GM23248 (cell line): ENCODE measurements at places on chromosomes 7 and 10.

GRCh38 chr10:44033008-44033407, 351.9 kb downstream of the CXCL12 start:
- no peaks in the 10 kb centered on the region for H3K36me3 ChIP-seq
- no peak overlapping the region for H3K27ac ChIP-seq
- DNase-seq, result peak; percentile 51

- no peak overlapping the region for H3K4me3 ChIP-seq
- H3K36me3 ChIP-seq, result no peaks in the 10 kb centered on the region
- no peaks in the 10 kb centered on the region for H3K4me1 ChIP-seq
- no peak for DNase-seq
Measured at GRCh38 chr7:613442-614140, 93.9 kb upstream of the PDGFA start.

GRCh38 chr7:17061443-17061842, 179.7 kb upstream of the AGR3 start:
- DNase-seq, result no peak
- no peak overlapping the region for H3K27ac ChIP-seq
- H3K36me3 ChIP-seq, result no peaks in the 10 kb centered on the region
- peaks cover 18% of the 10 kb centered on the region for H3K4me1 ChIP-seq
- H3K4me3 ChIP-seq, result no peak overlapping the region

GRCh38 chr7:158411232-158411950, 176.2 kb downstream of the PTPRN2 start:
- no peaks in the 10 kb centered on the region for H3K4me1 ChIP-seq
- H3K27me3 ChIP-seq, result no peaks in the 10 kb centered on the region
- no peak for DNase-seq
- no peaks in the 10 kb centered on the region for H3K36me3 ChIP-seq
- H3K4me3 ChIP-seq, result no peak overlapping the region

- no peak for DNase-seq
- no peak overlapping the region for H3K4me3 ChIP-seq
- H3K27me3 ChIP-seq, result no peaks in the 10 kb centered on the region
- no peaks in the 10 kb centered on the region for H3K36me3 ChIP-seq
- no peak overlapping the region for H3K27ac ChIP-seq
Measured at GRCh38 chr10:22491931-22492615, 146.8 kb downstream of the SPAG6 start.

- H3K36me3 ChIP-seq, result peaks cover 12% of the 10 kb centered on the region; the same call in 1 of the 2 replicates
- H3K27ac ChIP-seq, result no peak overlapping the region
- no peaks in the 10 kb centered on the region for H3K27me3 ChIP-seq
- no peak overlapping the region for H3K4me3 ChIP-seq
- DNase-seq, result peak; percentile 65
- no peaks in the 10 kb centered on the region for H3K4me1 ChIP-seq
Measured at GRCh38 chr7:50595491-50596102, 30.4 kb upstream of the DDC start.

- no peaks in the 10 kb centered on the region for H3K27me3 ChIP-seq
- H3K27ac ChIP-seq, result no peak overlapping the region
- H3K4me1 ChIP-seq, result no peaks in the 10 kb centered on the region
- no peak overlapping the region for H3K4me3 ChIP-seq
Measured at GRCh38 chr7:638256-639011, 88.1 kb upstream of the DNAAF5 start.

DNA sequence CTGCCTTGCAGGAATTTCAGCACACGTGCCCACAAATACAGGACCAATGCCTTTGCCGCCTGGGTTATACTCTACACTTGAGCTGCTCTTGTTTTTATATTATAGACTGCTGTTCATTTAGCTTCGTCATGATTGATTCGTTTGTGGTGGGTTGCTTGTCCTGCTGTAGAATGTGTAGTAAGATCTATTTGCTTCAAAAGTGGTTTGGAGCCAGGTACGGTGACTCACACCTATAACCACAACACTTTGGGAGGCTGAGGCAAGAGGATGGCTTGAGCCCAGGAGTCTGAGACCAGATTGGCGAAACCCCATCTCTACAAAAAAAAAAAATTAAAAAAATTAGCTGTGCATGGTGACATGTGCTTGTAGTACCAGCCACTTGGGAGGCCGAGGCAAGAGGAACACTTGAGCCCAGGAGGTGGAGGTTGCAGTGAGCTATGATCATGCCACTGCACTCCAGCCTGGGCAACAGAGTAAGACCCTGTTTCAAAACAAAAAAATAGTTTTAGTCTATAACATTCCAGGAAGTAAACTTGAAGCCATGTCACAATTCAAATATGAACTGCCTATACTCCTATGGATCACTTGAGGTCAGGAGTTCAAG, 9.0 kb upstream of the RHBDD2 start:
- H3K27ac ChIP-seq, result no peak overlapping the region
- H3K4me3 ChIP-seq, result no peak overlapping the region
- H3K36me3 ChIP-seq, result no peaks in the 10 kb centered on the region
- peaks cover 6% of the 10 kb centered on the region; the same call in 1 of the 2 replicates for H3K4me1 ChIP-seq
- H3K27me3 ChIP-seq, result no peaks in the 10 kb centered on the region

DNA sequence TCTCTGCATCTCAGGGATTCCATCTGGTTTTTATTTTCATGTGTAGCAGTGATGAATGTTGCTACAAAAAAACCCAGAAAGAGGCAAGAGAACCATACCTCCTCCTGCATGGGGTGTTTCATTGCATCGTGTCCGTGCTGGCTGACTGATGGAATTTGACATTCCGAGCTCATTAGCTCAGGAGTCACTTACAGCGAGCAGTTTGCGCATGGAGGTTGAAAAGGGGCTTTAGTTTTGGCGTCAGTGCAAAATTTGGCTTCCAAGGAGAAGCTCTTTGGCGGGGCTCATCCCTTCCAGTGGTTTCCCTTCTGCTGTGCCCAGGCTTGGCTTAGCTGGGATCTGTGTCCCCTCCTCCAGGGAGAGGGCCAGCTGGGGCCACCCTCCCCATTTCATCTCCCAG, 25.8 kb downstream of the EMX2 start:
- no peaks in the 10 kb centered on the region for H3K36me3 ChIP-seq
- DNase-seq, result peak; percentile 70
- H3K4me3 ChIP-seq, result no peak overlapping the region
- H3K4me1 ChIP-seq, result peaks cover 3% of the 10 kb centered on the region; the same call in 1 of the 2 replicates
- no peak overlapping the region for H3K27ac ChIP-seq
- no peaks in the 10 kb centered on the region for H3K27me3 ChIP-seq

DNA sequence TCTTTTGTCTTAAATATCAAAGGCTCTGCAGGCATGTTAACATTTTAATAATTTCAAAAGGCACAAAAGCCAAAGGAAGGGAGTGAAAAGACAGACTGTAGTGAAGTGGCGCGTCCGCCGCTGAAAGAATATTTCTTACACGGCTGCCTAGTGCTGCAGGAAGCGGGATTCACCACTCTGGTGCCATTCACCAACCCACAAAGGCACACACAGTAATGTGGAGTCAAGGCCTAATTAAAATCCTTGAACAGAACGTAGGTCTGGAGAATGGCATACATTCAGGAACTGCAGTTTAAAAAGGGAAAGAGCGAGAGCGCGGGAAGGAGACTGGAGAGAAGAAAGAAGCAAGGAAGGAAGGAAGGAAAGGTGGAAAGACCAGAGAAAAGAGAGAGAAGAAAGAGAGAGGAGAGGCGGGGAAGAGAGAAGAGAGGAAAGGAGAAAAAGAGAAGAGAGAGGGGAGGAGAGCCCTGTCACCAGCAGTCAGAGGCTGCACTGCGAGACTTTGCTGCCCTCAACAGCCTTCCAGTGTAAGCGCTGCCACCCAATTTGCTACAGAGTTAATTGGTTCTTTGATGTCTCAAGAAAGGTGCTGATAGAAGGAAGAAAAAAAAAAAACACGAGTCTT, 554.0 kb downstream of the MDFIC start:
- peaks cover 20% of the 10 kb centered on the region for H3K4me1 ChIP-seq
- no peak overlapping the region for H3K4me3 ChIP-seq
- no peaks in the 10 kb centered on the region for H3K27me3 ChIP-seq
- DNase-seq, result no peak

GRCh38 chr7:149261316-149261828, 624 bp upstream of the ZNF783 start:
- H3K36me3 ChIP-seq, result no peaks in the 10 kb centered on the region
- H3K27me3 ChIP-seq, result no peaks in the 10 kb centered on the region
- peaks cover 29% of the 10 kb centered on the region for H3K4me1 ChIP-seq
- peak overlapping the region; percentile 72 for H3K4me3 ChIP-seq
- H3K27ac ChIP-seq, result peak overlapping the region; percentile 96

- H3K36me3 ChIP-seq, result no peaks in the 10 kb centered on the region
- no peak overlapping the region for H3K27ac ChIP-seq
- DNase-seq, result no peak
Measured at GRCh38 chr10:6473430-6473829, 106.6 kb downstream of the PRKCQ start.

DNA sequence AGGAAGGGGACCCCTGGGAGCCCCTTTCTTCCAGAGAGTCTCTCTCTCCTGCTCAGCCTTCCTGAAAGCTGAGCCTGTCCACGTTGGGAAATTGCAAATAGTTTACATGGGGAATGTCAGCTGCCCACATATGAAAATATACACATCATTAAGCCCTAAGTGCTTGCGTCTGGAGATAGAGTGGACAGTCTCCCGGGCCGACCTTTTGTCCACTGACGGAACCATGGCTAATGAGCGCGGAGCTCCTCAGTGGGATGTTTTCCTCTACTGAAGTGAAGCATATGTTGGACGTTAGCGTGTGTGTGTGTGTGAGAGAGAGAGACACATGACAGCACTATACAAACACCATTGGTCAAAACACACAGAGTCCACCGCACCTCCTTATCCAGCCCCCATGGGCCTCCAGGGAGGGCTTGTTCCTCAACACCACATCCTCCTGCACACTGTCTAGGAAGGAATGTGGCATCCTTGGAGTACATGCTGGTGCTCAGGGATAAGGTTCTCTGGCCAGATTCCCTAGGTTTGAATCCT, 128.4 kb downstream of the RGS10 start:
- peaks cover 6% of the 10 kb centered on the region; the same call in 1 of the 2 replicates for H3K4me1 ChIP-seq
- no peaks in the 10 kb centered on the region for H3K36me3 ChIP-seq
- DNase-seq, result no peak
- H3K27ac ChIP-seq, result no peak overlapping the region
- H3K4me3 ChIP-seq, result no peak overlapping the region
- no peaks in the 10 kb centered on the region for H3K27me3 ChIP-seq

DNA sequence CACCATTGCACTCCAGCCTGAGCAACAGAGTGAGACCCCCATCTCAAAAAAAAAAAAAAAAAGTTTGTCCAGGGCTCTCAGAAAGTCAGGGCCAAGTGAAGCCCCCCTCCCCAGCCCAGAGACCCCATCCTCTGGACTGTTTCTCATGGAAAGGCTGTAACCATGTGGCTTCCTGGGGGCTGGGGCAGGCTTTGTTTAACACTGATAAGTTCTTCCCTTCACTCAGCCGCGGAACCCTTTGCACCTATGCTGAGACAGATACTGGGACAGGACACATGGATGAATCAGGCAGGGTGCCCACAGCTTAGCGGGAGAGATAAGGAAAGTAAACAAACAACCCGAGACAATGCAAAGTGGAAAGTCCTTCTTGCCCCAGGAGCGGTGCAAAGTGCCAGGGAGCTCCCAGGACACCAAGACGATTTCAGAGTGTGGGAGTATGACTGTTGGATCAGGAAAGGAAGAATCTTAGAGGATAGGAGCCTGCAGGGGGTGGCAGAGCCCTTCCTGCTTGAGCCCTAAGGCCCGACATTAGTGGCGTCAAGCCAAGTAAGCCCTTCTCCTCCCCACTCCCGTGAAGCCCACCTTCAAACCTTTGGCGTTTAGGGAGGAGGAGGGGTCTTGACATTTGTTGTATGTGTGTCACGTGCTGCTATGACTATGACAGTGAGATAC, 11.6 kb downstream of the MLXIPL start:
- H3K27me3 ChIP-seq, result peaks cover 5% of the 10 kb centered on the region; the same call in 1 of the 2 replicates
- no peak overlapping the region for H3K27ac ChIP-seq
- DNase-seq, result peak; percentile 41
- no peak overlapping the region for H3K4me3 ChIP-seq
- H3K4me1 ChIP-seq, result no peaks in the 10 kb centered on the region

DNA sequence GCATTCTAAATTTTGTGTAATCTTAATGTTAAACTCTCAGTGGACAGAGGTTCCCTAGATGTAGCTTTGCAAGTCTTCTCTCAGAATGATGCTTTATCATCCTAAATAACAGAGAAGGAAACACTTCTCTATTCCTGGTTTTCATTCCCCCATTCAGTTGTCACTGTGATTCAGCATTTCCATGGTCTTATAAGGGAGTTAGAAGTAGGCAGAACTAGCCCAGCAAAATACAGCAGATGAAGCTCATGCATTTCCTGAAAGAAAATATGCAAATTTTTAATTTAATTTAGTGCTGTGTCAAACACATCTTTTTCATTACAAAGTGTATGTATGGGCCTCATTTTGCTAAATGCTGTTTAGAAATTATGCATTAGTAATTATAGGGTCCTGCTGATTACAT, 70.1 kb downstream of the ITPRID1 start:
- H3K27me3 ChIP-seq, result no peaks in the 10 kb centered on the region
- no peaks in the 10 kb centered on the region for H3K4me1 ChIP-seq
- no peak for DNase-seq

- no peaks in the 10 kb centered on the region for H3K4me1 ChIP-seq
- no peaks in the 10 kb centered on the region for H3K36me3 ChIP-seq
- no peak overlapping the region for H3K4me3 ChIP-seq
- DNase-seq, result no peak
- H3K27ac ChIP-seq, result no peak overlapping the region
- no peaks in the 10 kb centered on the region for H3K27me3 ChIP-seq
Measured at GRCh38 chr10:124536496-124537050, 75.0 kb downstream of the LHPP start.

GRCh38 chr10:21811245-21811585, 192.3 kb downstream of the DNAJC1 start:
- no peaks in the 10 kb centered on the region for H3K4me1 ChIP-seq
- no peak overlapping the region for H3K27ac ChIP-seq
- DNase-seq, result no peak
- H3K4me3 ChIP-seq, result no peak overlapping the region
- no peaks in the 10 kb centered on the region for H3K36me3 ChIP-seq
- no peaks in the 10 kb centered on the region for H3K27me3 ChIP-seq

GRCh38 chr7:17669204-17669603, 271.1 kb downstream of the SNX13 start:
- no peaks in the 10 kb centered on the region for H3K36me3 ChIP-seq
- H3K27me3 ChIP-seq, result no peaks in the 10 kb centered on the region
- H3K27ac ChIP-seq, result no peak overlapping the region
- DNase-seq, result no peak
- H3K4me3 ChIP-seq, result no peak overlapping the region

DNA sequence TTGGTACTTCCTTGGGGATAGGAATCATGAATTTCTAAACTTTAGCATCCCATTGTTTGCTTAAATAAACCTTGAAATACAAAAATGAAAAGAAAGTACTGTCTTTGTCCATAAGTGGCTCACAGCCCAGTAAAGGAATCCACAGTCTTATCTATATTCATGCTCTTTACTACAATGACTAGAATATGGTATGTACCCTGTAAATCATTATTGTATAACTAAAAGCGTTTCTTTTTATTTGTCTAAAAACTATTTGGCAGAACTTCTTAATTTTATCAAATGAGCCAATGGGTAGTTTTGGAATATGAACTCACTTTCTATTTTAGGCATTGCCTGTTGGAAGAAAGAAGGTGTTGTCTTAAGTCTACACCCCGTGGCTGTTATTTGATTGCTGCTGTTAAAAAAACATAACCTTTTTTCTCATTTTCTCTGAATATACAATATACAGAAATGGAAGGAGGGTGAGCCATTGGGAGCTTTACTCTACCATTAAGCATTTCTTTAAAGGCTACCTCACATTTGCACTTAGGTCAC, 12.4 kb upstream of the STRIP2 start:
- no peak overlapping the region for H3K4me3 ChIP-seq
- no peaks in the 10 kb centered on the region for H3K27me3 ChIP-seq
- H3K36me3 ChIP-seq, result no peaks in the 10 kb centered on the region
- no peak for DNase-seq
- H3K27ac ChIP-seq, result no peak overlapping the region
- H3K4me1 ChIP-seq, result no peaks in the 10 kb centered on the region

GRCh38 chr10:127175357-127176110, 20.9 kb downstream of the INSYN2A start:
- no peaks in the 10 kb centered on the region for H3K4me1 ChIP-seq
- no peak overlapping the region for H3K27ac ChIP-seq
- no peak for DNase-seq
- no peak overlapping the region for H3K4me3 ChIP-seq
- no peaks in the 10 kb centered on the region; the same call in 1 of the 2 replicates for H3K36me3 ChIP-seq
- no peaks in the 10 kb centered on the region for H3K27me3 ChIP-seq
